ENCODE measurements at places on chromosomes 4 and X. TPM values are rescaled to one million over a fixed set of nuclear protein-coding genes. Genes with fewer than 3 reads are reported as not detected.

The PDK3 gene
- total RNA-seq: 74.8 TPM

The FGFBP2 gene
- total RNA-seq: 139 TPM

The PPEF1 gene
- 24.6 TPM for total RNA-seq

The SYTL5 gene
- 1.1 TPM for total RNA-seq

The TMEM184C gene
- total RNA-seq: 33.9 TPM

The CNGA1 gene
- total RNA-seq: 0.47 TPM

The SETD7 gene
- total RNA-seq: 65.7 TPM

The EFHC2 gene
- 8.2 TPM for total RNA-seq

The LNX1 gene
- 5.8 TPM for total RNA-seq

The MAGEA8 gene
- total RNA-seq: 1.1 TPM

The TRIM75 gene
- 0.81 TPM for total RNA-seq

Data from testis (tissue), 5 donors.